Activated CD4-positive, alpha-beta T cell treated with anti-CD3 and anti-CD28 coated beads for 1 hour (primary cell): ENCODE measurements at places on chromosomes 2 and 18.

GRCh38 chr2:20378891-20379519 is 28.4 kb upstream of the PUM2 start:
- DNase-seq = no peak

DNA sequence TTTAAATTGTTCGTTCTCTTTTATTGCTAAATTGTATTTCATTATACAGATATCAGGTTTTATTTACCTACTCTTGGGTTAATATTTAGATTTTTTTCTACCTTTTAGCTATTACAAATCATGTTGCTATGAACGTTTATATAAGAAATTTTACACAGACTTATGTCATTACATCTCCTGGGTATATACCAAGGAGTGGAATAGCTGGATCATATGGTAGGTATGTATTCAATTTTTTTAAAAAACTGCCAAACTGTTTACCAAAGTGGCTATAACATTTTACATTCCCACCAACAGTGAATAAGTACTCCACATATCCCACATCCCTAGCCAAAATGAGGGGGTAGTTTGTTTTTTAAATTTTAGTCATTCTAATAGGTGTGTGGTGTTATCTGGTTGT is 32.3 kb upstream of the BAZ2B start:
- no peak for DNase-seq

DNA sequence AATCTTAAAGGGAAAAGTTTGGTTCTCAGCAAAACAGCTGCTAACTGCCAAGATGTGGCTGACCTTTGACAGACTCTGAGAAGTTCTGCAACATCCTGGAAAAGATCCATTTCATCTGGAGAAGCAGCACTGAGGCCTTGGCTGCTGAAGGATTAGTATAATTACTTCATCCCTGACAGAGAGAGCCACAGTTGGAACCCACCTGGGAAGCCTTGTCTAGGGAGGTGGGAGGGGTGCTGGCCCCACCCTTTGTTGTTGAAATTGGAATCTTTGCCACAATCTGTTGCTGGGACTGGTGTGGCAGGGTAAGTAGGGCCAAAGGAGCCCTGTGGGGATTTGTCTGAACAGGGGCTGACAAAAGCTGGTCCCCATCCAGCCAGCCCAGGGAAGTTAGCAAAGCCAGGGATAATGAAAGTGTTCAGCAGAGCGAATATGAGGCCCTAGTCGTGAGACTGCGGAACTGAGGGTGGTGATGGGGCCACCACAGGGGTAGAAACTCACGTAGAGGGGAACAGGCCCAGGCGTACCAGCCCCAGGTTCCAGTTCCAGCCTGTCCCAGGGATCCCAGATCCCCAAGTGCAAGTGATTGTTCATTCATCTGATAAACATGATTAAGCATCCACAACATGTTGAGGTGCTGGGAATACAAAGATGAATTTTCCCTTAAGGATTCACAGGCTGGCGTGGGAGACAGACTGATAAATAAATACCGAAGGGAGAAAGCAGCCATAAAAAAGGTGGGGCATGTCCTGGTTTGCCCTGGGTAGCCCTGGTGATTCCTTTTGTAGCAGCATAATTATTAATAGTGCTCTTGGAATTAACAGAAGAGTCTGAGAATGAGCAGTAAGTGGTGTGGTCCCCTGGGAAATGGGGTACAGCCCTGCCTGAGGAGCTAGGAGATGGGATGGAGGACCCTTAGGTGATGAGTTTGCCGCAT is 60.0 kb downstream of the MYO1B start:
- no peak for DNase-seq

DNA sequence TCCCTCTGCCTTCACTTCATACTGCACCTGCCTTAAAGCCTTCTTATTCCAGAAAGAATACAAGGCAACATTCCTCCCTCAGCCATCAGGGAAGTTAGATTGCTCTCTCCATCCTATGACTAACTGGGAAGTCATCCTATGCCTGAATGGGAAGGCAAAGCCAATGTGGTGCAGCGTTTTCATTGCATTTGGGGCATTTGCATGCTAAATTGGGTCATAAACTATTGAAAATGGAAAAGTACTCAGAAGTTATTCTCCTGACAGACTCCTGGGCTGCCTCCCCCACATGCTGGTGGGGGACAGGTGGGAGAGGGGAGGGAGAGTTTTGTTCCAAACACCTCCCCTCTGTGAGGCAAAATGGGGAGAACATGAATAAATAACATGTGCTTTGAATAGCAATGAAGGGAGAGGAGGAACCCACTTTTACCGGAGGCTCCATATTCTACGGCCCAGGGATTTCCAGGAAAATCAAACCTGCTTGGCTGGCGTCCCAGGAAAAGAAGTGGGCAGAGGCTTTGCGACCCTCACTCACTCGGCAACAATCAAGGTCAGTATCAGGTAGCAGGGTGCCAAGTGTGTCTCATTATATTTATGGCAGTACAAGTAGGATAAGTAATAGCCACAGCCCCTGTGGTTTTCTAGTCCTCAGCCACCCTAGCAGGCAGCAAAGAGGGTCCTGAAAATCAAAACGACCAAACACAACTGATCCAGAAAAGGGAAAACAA is 84.1 kb downstream of the BOD1L2 start:
- DNase-seq = no peak

- no peak for DNase-seq
These were observed 66.2 kb downstream of the BCL2L11 start for GRCh38 chr2:111186933-111187332.

GRCh38 chr2:72004976-72005375 is 142.7 kb downstream of the CYP26B1 start:
- DNase-seq = no peak

DNA sequence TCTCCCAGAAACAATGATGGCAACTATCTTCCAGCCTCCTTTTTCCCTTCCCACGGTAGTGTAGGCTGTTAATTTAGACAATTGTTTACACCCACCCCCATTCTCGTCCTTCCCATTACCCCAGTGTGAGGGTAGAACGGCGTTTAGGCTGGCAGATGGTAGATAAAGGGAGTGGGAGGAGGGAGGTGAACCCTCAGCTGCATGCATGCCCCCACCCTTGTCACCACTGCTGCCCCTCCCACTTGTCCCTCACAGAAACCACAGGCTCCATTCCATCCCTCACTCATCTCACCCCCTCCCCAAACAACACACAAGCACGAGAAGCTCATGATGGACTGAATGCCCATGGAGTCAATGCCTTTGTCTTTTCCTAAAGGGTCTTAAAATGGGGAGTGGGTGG is 107.9 kb upstream of the PARD3B start:
- no peak for DNase-seq

DNA sequence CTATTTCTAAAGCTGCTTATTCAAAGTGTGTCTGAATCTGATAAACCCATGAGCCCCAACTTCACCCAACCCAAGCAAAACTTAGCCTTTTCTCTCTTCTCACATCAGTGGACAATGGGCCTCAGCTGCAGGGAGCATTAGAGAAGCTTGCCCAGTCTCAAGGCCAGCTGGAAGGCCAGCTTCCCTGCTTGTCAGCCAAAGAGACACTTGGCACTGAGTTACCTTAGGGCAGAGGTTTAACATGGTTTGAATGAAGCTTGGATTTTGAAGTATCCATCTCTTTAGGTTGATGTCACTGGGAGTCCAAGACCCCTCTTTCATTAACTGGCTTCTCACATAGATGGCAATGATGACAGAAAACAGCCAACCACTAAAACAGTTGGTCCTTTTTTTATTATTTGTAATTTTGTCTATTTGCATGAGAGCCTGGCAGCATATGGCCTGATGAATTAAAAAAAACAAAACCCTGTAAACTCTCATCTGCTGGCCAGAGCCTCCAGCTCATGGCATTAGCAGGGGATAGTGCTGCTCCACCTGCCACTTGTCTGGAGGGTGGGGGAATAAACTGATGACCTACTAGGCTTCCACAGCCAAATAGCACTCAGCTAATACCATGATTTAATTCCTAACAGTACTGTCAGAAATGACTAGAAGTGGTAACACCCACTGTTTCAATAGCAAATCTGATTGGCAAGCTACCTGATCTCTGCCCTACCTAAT is 137.0 kb downstream of the UBE2E3 start:
- no peak for DNase-seq

GRCh38 chr2:18828296-18828695 is 238.9 kb upstream of the NT5C1B start:
- DNase-seq = no peak

GRCh38 chr2:238714038-238714528 is 133.8 kb upstream of the TWIST2 start:
- DNase-seq = no peak

DNA sequence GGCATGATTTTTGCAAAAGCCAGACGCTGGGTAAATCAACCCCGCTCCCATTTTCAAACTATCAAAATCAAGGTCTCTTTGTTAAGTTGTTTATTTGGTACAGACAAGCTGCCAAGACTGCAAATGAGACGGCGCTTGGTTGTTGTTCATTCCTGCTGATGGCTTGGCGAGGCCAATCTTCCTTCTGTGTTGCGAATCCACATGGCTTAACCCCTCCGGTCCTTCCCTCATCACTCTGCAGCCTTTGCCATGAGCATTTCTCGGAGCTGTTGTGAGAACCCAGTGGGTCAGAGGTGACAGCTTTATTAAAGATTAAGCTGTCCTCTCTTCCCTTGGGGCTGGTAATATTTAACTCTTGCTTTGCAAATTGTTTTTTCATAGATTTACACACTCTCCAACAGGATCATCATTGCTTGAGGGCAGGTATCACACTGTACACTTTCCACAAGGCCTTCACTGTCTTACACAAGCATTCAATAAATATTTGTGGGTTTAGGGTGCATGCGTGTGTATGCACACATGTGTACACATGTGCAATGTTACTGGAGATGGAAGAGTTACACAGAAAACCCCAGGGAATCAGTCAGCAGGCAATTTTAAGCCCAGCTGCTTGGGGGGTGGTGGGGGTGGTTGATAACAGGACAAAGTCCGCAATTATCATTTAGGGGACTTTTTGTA is 27.8 kb upstream of the KCNF1 start:
- DNase-seq = no peak
